Stimulated activated CD4-positive, alpha-beta T cell treated with anti-CD3 and anti-CD28 coated beads, Interleukin-12 subunit alpha, Interleukin-12 subunit beta, amount 100 ng/mL, for 4 hours (primary cell): ENCODE measurements at places on chromosomes 13 and 19.

DNA sequence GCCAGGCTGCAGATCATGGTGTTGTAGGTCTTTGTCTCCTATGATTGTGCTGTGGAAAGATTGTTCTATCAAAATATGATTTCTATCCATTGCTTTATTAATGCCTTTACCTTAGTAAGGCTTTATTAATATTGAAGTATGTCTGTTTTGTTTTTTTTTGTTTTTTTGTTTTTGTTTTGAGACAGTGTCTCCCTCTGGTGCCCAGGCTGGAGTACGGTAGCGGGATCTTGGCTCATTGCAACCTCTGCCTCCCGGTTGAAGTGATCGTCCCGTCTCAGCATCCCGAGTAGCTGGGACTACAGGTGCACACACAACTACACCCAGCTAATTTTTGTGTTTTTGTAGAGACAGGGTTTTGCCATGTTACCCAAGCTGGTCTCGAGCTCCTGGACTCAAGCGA is 7.7 kb downstream of the IRGC start:
- DNase-seq: no peak

- DNase-seq: no peak
Measured at GRCh38 chr13:99046851-99047250, 69.0 kb upstream of the DOCK9 start.

GRCh38 chr19:48768994-48769713 is 13.8 kb downstream of the FGF21 start:
- no peak for DNase-seq

GRCh38 chr19:28463493-28464053 is 749.4 kb downstream of the UQCRFS1 start:
- no peak for DNase-seq

GRCh38 chr19:51702103-51702824 is 9.1 kb downstream of the SPACA6 start:
- DNase-seq: peak; percentile 48

GRCh38 chr13:97364031-97364430 is 69.9 kb upstream of the RAP2A start:
- DNase-seq: no peak

DNA sequence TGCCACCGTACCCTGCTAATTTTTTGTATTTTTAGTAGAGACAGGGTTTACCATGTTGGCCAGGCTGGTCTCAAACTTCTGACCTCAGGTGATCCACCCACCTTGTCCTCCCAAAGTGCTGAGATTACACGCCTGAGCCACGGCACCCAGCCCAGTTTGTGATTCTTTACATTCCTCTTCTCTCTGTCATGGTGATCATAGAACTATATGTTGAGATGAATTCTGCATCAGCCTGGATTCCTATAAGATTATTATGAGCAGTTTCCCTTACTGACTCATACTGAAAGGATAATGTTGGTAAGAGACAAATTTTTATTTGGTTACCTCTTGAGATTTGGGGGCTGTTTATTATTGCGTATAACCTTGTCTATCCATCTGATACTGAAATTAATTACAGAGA is 121.5 kb upstream of the CSNK1A1L start:
- no peak for DNase-seq

DNA sequence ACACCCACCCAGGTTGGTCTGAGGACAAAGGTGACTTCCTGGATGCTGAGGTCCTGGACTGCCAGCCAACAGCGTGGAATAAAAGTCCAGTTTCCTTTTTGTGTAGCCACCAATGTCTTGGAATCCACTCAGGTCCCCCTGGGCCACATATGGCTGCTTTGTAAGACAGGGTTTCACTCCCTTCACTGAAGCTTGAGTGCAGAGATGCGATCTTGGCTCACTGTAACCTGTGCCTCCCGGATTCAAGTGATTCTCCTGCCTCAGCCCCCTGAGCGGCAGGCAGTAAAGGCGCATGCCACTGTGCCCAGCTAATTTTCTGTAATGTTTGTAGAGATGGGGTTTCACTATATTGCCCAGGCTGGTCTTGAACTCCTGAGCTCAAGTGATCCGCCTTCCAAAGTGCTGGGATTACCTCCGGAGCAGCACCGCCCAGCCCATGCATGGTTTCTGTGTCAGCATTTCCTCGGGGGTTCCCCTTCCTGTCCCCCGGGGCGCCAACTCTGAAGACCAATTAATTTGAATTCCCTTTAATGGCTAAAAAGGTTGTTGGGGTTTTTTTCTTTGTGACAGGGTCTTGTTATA is 17.5 kb downstream of the KANK2 start:
- no peak for DNase-seq

- no peak for DNase-seq
Measured at GRCh38 chr13:37681281-37682032, 82.9 kb upstream of the POSTN start.

- no peak for DNase-seq
Measured at GRCh38 chr13:45195421-45195820, 5.4 kb downstream of the KCTD4 start.

GRCh38 chr19:3333020-3333583 is 33.3 kb upstream of the NFIC start:
- DNase-seq: no peak

DNA sequence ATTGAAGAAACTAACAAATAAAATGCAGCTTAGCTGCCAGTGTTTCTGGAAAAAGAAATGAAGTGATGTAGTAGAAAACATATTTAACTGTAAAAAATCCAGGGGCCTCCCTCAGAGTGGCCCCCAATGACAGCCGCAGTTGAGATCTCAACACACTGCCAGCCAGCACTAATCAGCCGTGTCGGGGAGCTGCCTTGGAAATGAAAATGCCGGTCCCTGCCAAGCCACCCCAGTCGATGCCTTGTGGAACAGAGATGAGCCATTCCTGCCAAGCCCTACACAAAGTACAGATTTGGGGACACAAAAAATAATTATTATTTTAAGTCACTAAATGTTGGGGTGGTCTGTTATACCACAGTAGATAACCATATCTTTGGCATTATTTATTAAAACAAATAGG is 1342.4 kb downstream of the EFNB2 start:
- no peak for DNase-seq

- DNase-seq: peak; percentile 78
Measured at GRCh38 chr19:47573071-47574026, at the start of gene ZNF541. ZNF541 (minus strand) TSS chr19:47573148; CDS start chr19:47555856, 17,292 bp downstream.

DNA sequence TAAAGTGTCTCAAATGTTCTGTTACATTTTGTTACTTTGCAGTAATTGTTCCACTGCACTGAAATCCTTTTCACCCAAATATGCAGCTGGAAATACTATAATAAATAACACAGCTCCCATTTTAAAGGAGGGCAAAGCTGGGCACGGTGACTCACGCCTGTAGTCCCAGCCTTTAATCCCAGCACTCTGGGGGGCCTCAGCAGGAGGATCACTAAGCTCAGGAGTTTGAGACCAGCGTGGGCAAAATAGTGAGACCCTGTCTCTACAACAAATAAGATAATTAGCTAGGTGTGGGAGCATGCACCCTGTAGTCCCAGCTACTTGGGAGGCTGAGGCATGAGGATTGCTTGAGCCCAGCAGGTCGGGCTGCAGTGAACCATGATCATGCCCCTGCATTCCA is 7.5 kb upstream of the UBAC2 start:
- no peak for DNase-seq

DNA sequence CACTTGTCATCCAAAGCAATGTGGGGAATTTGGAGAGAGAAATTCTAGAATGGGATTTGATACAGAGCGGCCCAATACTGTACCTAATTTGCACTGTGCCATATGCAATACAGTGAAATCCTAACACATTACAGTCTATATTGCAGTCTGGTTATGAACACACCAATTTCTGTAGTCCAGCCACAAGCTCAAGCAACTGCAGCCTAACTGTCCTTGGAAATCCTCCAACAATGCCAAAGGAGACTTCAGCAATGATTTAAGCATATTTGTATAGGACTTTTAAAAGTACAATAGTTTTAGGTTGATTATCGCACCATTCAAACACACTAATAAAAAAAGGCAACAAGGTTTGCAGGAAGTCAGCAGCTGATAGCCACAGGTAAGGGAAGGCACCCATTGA is 17.3 kb downstream of the DIAPH3 start:
- DNase-seq: no peak

- DNase-seq: no peak
Measured at GRCh38 chr19:47352095-47352494, 3.0 kb downstream of the DHX34 start.

DNA sequence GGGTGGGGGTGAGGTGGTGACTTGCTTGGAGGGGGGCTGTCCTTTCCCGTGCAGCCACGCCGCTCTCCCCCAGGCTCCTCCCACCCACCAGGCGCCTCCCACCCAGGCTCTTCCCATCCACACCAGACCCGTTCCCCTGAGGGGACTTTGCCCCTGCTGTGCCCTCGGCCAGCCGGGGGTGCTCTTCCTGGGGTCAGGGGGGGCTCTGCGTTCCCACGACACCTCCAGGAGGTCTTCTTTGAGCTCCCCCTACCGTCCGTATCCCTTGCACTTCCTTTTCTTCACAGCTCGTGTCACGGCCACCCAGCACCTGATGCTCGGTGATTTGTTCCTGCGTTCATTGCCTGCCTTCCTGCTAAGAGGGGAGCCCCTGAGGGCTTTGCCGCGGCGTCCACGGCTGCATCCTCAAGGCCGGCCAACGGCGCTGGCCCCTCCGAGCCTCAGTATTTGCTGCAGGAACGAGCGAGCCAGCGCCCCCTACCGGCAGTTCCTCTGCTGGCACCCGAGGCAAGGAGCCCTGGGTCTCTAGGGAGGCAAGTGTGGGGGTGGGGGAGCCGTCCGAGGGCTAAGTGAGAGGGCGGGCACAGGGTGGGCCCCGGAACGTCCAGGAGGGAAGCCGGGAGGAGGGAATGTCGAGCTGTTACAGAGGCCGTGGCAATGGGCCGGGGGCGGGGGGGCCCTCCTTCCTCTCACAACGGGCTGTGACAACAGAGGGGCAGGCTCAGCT is 11.8 kb downstream of the LRRC4B start:
- DNase-seq: peak; percentile 79

- no peak for DNase-seq
Measured at GRCh38 chr13:93736081-93736480, 509.5 kb downstream of the GPC6 start.

GRCh38 chr13:67776151-67776550 is 546.0 kb upstream of the PCDH9 start:
- no peak for DNase-seq

GRCh38 chr19:15516363-15516762 is 8.0 kb downstream of the CYP4F22 start:
- DNase-seq: no peak

- no peak for DNase-seq
Measured at GRCh38 chr13:36549126-36549702, 116.9 kb downstream of the CCNA1 start.

DNA sequence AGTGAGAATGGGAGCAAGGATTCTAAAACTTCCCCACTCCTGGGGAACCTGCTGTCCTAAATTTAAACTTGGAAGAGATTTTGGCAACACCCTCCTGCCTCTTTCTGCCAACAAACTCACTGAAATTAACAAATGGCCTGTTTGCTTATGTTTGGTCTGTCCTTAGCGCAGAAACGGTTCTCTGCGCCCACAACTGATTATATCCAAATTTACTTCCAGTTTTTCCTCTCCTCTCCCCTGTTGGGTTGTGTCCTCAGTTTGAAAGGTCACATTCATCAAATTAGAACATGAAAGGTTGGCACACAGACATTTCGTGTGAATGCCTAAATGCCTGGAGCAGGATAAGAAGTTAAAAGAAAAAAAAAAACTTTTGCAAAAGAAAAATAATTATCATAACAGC is 56.4 kb upstream of the MRI1 start:
- DNase-seq: no peak

DNA sequence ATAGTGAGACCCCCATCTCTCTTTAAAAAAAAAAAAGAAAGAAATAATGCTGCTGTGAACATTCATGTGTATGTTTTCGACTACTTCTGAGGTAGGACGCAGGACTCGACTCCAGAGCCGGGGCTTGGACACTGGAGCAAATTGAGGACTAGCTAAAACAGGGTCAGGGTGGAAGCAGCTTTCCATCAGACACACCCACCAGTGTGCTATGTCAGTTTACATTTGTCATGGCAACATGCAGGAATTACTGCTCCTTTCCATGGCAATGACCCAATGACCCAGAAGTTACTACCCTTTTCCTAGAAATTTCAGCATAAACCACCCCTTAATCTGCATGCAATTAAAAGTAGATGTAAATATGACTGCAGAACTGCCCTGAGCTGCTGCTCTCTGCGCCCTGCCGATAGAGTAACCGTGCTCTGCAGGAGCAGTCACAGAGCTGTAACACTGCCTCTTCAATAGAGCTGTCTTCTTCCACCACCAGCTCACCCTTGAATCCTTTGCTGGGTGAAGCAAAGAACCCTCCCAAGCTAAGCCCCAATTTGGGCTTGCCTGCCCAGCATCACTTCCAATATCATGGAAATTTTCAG is 61.6 kb upstream of the ZNF599 start:
- DNase-seq: no peak

GRCh38 chr19:3360421-3361383 is 5.7 kb upstream of the NFIC start:
- peak; percentile 81 for DNase-seq

GRCh38 chr19:54902061-54902460 is 3.9 kb upstream of the NCR1 start:
- DNase-seq: no peak

DNA sequence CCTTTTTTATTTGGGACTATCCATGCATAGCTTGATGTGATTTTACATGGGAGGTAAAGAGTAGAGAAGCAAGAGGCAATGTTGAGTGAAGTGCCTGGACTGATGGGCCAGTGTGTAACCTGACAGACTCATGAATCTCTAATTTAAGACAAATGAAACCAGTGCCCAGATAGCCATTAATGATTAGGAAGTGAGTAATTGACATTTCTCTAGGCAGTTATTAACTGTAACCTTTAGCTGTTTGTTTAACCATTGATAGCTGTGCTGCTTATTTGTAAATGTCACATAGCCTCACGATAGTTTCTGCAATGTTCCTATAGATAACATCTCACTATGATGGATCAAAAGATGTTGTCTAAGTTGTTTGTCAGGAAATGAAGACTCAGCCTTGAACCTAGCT is 1047.5 kb upstream of the SPRY2 start:
- DNase-seq: no peak

DNA sequence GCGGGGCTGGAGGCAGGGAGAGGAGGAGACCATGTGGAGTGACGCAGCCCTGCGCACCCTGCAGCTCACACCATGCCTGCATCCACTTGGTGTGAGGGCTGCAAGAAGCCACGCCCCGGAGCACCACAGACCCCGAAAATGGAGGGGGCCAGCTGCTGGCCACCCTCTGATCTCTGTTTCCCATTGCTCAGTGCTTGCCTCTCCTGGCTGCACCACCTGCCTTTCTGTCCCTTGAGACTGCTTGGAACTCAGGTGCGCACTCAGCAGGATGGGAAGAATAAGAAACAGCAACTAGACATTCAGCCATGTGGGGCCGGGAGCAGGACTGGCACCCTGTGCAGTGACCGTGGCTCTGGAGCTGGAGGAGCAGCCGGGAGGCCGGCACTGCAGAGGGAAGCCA is 64.0 kb downstream of the ANKRD10 start:
- no peak for DNase-seq
